CD8-positive, alpha-beta memory T cell (primary cell): ENCODE measurements at places on chromosomes 7 and 10.
A peak's percentile ranks its signal among the peaks of the same experiment; 100 is the strongest.

- no peaks in the 10 kb centered on the region for H3K36me3 ChIP-seq
- DNase-seq = no peak
- H3K27me3 ChIP-seq = no peaks in the 10 kb centered on the region
- no peak overlapping the region for H3K27ac ChIP-seq
Measured at GRCh38 chr10:104387130-104387888, 33.7 kb downstream of the CFAP58 start.

DNA sequence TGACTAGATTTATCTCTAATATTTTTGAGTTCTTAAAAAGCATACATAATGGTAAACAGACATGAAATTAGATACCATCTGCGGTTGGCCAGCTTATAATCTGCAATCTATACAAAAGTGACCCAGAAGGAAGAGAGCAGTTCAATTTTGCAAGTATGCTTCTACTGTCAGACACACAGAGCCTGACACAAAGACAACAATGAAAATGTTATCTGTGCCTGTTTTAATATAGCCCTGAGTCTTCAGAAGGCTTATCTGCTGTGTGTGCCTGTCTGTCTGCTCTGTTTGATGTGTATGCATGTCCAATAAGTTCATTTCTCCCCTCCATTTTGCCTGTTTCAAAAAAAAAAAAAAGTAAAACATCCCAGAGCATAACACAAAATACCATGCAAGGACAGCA, 73.3 kb upstream of the FHIP2A start:
- no peak overlapping the region for H3K4me3 ChIP-seq
- no peak overlapping the region for H3K27ac ChIP-seq
- no peaks in the 10 kb centered on the region for H3K27me3 ChIP-seq
- H3K36me3 ChIP-seq = no peaks in the 10 kb centered on the region
- H3K4me1 ChIP-seq = no peaks in the 10 kb centered on the region

DNA sequence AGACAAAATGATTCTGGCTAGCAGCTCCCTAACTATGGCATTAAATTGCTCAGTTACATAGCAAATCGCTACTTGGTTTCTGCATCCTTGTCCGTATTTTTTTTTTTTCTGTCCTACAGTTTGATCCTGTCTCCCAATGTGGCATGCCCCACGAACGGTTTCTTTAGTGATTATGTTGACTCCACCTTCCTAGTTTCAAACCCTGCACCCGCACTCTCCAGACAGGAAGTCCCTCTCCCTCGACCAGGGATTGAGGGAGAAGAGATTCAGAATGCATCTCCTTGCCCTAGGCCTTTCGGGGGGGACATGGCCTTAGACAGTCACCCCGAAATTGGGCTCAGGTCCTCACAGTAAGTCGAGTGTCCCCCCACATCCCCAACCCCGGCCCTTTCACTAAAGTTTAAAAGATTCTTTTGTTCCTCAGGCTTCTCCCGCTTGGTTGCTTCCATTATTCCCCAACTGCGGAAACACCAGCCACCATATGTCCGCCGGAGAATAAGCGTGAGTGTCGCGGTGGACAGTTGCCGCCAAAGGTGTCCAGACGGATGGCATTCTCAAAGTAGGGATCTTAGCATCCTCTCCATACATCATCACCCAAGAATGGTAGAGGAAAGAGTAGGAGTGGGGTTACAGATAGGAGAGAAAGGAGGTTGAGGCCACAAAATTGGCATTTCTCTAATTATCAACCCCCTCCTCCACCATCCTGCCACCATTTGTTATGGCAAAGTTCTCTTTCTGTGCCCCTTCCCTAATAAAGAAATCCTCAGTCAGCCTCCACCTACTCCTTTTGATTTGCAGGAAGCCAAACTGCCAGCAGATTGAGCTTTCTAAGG, 7.3 kb downstream of the EVX1 start:
- no peak overlapping the region for H3K27ac ChIP-seq
- no peak for DNase-seq
- peaks cover 51% of the 10 kb centered on the region for H3K27me3 ChIP-seq
- H3K4me1 ChIP-seq = no peaks in the 10 kb centered on the region

GRCh38 chr10:17712717-17713471, 39.1 kb upstream of the TMEM236 start:
- H3K4me1 ChIP-seq = no peaks in the 10 kb centered on the region
- no peak overlapping the region for H3K27ac ChIP-seq
- peaks cover 13% of the 10 kb centered on the region for H3K36me3 ChIP-seq
- DNase-seq = no peak
- H3K4me3 ChIP-seq = no peak overlapping the region
- H3K27me3 ChIP-seq = no peaks in the 10 kb centered on the region

DNA sequence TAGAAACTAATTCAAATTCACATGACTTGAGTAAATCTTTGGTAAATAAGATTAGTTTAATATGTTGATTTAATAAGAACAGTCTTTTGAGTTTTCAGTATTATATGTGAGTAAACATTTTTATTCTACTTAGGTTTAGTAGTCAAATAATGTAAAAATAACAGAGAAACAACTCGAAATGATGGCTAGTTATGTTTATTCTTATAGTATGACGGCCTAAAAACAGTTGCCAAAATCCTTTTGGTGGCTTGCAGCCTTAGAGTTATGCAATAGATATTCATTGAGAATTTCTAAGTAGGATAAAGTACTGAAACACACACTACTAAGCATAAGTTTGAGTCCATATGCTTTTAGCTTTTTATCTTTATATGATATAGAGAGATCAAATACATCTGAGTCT, 184.8 kb downstream of the GNAI1 start:
- no peaks in the 10 kb centered on the region for H3K36me3 ChIP-seq
- no peaks in the 10 kb centered on the region for H3K4me1 ChIP-seq
- H3K27me3 ChIP-seq = no peaks in the 10 kb centered on the region

DNA sequence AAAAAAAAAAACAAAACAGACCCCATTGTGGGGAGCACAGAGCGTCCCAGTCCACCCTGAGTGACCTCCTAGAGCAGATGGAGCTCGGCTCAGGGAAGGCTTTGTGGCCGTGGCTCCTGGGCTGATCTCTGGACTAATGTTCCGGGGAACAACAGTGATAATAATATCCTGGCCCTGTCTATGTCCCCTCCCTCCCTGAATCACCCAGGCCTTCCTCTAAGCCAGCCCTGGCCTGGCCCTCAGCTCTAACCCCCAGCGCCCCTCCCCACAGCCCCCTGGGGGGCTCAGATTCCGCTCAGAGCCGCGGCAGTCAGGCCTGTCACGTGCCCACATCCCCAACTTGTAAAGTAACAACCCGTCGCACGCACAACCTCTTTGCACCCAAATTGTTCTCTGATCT, 48.3 kb downstream of the MICALL2 start:
- no peak overlapping the region for H3K4me3 ChIP-seq
- no peaks in the 10 kb centered on the region for H3K36me3 ChIP-seq
- H3K27ac ChIP-seq = no peak overlapping the region
- no peaks in the 10 kb centered on the region for H3K27me3 ChIP-seq
- peaks cover 9% of the 10 kb centered on the region for H3K4me1 ChIP-seq

- H3K4me1 ChIP-seq = no peaks in the 10 kb centered on the region
- no peak overlapping the region for H3K27ac ChIP-seq
- no peaks in the 10 kb centered on the region for H3K27me3 ChIP-seq
- no peak for DNase-seq
Measured at GRCh38 chr10:61847640-61848039, 53.9 kb upstream of the ARID5B start.

- no peak for DNase-seq
- no peak overlapping the region for H3K4me3 ChIP-seq
- H3K4me1 ChIP-seq = no peaks in the 10 kb centered on the region
- H3K36me3 ChIP-seq = no peaks in the 10 kb centered on the region
- H3K27me3 ChIP-seq = no peaks in the 10 kb centered on the region
- H3K27ac ChIP-seq = no peak overlapping the region
Measured at GRCh38 chr10:25064401-25064800, 48.0 kb downstream of the THNSL1 start.

- no peak overlapping the region for H3K4me3 ChIP-seq
- no peaks in the 10 kb centered on the region for H3K4me1 ChIP-seq
- no peaks in the 10 kb centered on the region for H3K36me3 ChIP-seq
Measured at GRCh38 chr10:86099542-86100334, 266.9 kb downstream of the GRID1 start.

GRCh38 chr10:66910671-66911070, 15.2 kb upstream of the LRRTM3 start:
- no peak overlapping the region for H3K4me3 ChIP-seq
- H3K27ac ChIP-seq = no peak overlapping the region
- DNase-seq = no peak
- no peaks in the 10 kb centered on the region for H3K4me1 ChIP-seq
- H3K36me3 ChIP-seq = no peaks in the 10 kb centered on the region
- H3K27me3 ChIP-seq = no peaks in the 10 kb centered on the region

- H3K27ac ChIP-seq = no peak overlapping the region
- no peak for DNase-seq
- no peak overlapping the region for H3K4me3 ChIP-seq
- H3K4me1 ChIP-seq = no peaks in the 10 kb centered on the region
- no peaks in the 10 kb centered on the region for H3K36me3 ChIP-seq
Measured at GRCh38 chr7:29412912-29413311, 150.7 kb upstream of the PRR15 start.

GRCh38 chr7:92598310-92598981, 8.3 kb upstream of the FAM133B start:
- no peaks in the 10 kb centered on the region for H3K36me3 ChIP-seq
- no peaks in the 10 kb centered on the region for H3K4me1 ChIP-seq
- no peak overlapping the region for H3K27ac ChIP-seq
- no peak overlapping the region for H3K4me3 ChIP-seq
- H3K27me3 ChIP-seq = peaks cover 3% of the 10 kb centered on the region
- DNase-seq = no peak

- no peaks in the 10 kb centered on the region for H3K27me3 ChIP-seq
- H3K4me1 ChIP-seq = peaks cover 20% of the 10 kb centered on the region
- no peak overlapping the region for H3K4me3 ChIP-seq
Measured at GRCh38 chr7:99478464-99479440, 6.1 kb downstream of the ZNF789 start.

GRCh38 chr10:103991393-103992128, 24.6 kb downstream of the SLK start:
- no peak overlapping the region for H3K4me3 ChIP-seq
- H3K36me3 ChIP-seq = no peaks in the 10 kb centered on the region
- no peak overlapping the region for H3K27ac ChIP-seq
- DNase-seq = no peak

- H3K4me1 ChIP-seq = no peaks in the 10 kb centered on the region
- H3K27me3 ChIP-seq = no peaks in the 10 kb centered on the region
- no peaks in the 10 kb centered on the region for H3K36me3 ChIP-seq
- no peak overlapping the region for H3K27ac ChIP-seq
Measured at GRCh38 chr7:12549106-12549505, 21.4 kb upstream of the SCIN start.

GRCh38 chr7:16940776-16941175, 59.0 kb upstream of the AGR3 start:
- no peak overlapping the region for H3K4me3 ChIP-seq
- no peaks in the 10 kb centered on the region for H3K4me1 ChIP-seq

- H3K27ac ChIP-seq = no peak overlapping the region
- H3K36me3 ChIP-seq = no peaks in the 10 kb centered on the region
- DNase-seq = no peak
- H3K4me3 ChIP-seq = no peak overlapping the region
Measured at GRCh38 chr10:46558122-46558391, 1.6 kb upstream of the GPRIN2 start.

- H3K4me3 ChIP-seq = no peak overlapping the region
- DNase-seq = no peak
- H3K4me1 ChIP-seq = no peaks in the 10 kb centered on the region
- H3K27me3 ChIP-seq = no peaks in the 10 kb centered on the region
- H3K36me3 ChIP-seq = no peaks in the 10 kb centered on the region
- no peak overlapping the region for H3K27ac ChIP-seq
Measured at GRCh38 chr10:52566471-52567246, 205.9 kb downstream of the MBL2 start.

DNA sequence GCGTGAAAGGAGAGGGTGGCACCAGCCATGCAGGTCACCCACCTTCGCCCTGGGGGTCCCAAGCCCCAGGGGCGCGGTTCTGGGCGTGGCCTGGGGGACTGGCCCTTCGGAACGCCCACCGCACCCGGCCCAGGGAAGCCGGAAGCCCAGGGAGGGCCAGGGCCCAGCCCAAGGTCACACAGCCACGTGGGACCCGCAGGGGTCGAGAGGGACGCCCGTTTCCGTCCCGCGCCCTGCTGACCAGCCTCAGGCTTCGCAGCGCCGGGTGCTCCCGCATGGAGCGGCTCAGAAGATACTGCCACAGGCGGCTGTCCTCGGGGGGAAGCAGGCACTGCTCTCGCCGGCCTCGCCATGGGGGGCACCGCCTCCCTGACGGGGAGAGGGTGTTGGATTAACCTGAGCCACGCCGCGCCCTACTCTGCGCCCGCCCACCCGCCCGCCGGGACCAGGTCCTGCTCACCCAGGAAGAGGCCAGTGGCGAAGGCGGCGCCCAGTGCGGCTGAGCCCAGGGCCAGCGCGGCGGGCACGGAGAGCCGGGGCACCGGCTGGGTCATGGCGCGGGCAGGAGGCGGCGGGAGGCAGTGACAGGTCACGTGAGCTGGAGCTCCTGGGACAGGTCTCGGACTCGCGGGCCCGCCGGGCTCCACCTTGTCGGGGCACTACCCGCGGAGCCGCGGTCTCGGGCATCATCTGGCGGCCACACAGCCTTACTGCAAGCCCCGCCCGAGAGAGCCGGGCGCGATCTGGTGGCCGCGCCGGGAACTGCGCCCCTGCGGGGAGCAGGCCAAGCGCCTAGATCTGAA, at the start of gene COMTD1:
Gene COMTD1, minus strand, starts transcription at position 583 of the 803 bp plus-strand sequence. Its CDS starts 29 bp downstream, at position 554.
- H3K4me3 ChIP-seq = peak within 1 kb of the TSS; percentile 75
- no peaks in the 10 kb centered on the region for H3K27me3 ChIP-seq

DNA sequence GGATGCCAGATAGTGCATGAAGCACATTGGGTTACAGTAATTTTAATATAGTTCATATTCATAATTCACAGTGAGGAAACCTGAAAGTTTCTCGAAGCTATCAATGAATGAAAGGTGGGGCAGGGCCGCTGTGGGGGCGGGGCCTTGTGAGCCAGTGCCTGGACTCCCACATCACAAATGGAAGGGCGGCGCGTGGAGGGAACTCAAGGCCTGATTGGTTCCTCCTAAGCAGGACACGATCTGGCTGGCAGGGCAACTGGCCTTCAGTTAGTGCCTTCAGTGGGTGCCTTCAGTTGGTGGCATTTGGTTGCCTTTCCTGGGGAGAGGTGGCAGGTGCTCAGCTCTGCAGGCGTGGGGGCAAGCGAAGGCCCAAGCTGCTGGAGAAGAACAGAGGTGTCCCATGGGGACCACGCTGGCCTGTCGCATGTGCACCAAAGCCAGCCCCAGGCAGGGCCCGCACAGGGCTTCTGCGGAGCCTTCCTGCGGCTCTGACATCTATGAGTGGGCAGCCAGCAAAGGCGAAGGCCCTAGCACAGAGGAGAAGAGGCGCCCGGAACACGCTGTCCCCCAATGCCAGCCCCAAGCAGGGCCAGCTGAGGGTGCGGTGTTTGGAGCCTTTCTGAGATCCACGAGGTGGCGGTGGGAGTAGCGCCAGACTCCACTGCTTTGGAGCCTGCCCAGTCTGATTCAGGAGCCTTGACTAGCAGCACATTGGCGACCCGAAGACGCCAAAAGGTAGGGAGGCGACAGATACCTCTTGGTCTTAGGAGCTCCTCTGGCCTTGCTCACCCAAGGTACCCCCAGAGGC, 118.0 kb upstream of the PDSS1 start:
- H3K27me3 ChIP-seq = no peaks in the 10 kb centered on the region
- H3K4me1 ChIP-seq = no peaks in the 10 kb centered on the region
- H3K27ac ChIP-seq = no peak overlapping the region
- no peak for DNase-seq
- no peak overlapping the region for H3K4me3 ChIP-seq
